ENCODE measurements at places on chromosomes 13 and 19.

- no peak for DNase-seq
These were observed 299.7 kb downstream of the LMO7 start for GRCh38 chr13:75935805-75936204.

GRCh38 chr13:57045826-57046546, 94.7 kb upstream of the PRR20A start:
- DNase-seq = no peak

GRCh38 chr19:35266520-35267352, 2.0 kb upstream of the USF2 start:
- DNase-seq = no peak

GRCh38 chr19:56324436-56324835, 9.8 kb upstream of the ZSCAN5A start:
- no peak for DNase-seq

DNA sequence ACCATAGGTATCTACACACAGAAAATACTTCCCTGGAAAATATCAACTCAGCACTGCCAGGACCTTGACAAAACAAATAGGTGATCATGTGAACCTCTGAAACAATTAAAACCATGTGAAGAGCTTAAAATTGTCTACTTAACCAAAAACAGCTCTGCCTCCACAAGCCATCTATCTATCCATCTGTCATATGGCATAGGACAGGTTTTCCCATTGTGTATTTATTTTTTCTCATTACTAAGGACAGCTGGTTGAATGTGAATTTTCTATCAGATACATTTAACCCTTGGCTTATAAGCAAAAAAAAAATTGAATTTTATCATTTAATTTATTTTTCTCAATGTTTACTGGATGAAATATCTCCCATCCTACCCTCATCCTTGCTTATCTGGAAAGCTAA, 279.5 kb downstream of the PCDH9 start:
- DNase-seq = no peak

GRCh38 chr13:59837101-59837500, 326.6 kb downstream of the DIAPH3 start:
- DNase-seq = no peak

DNA sequence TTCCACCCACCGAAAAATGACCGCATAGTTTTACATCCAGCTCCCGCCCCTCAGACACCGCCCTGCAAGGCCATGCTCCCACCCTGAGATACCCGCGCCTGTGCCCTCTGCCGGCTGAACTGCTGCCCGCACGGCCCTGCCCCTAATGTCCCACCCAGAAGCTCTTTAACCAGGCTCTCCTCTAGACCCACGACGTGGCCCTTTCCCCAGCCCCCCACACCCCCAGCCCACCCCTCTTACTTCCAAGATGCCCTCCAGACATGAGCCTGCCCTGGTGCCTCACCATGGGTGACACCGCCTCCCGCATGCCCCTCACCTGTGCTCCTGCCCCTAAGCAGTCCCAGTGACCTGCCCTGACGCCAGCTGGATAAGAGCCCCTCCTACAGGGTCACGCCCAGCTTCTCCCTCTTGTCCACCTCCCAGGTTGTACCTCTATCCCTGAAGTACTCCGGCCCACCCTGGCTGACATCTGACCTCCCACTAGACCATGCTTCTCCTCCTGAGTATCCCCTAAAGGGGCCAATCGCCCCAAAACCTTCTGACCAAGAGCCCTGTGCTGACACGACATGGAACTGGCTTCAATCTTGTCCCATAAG, 51.2 kb downstream of the COLGALT1 start:
- DNase-seq = no peak

DNA sequence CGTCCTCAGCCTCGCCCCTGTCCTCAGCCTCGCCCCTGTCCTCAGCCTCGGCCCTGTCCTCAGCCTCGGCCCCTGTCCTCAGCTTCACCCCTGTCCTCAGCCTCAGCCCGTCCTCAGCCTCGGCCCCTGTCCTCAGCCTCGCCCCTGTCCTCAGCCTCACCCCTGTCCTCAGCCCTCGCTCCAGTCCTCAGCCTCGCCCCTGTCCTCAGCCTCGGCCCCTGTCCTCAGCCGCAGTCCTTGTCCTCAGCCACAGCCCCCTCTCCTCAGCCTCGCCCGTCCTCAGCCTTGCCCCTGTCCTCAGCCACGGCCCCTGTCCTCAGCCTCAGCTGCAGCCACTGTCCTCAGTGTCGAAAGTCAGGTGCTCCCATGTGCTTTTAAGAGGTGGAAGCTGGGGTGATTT, 10.5 kb downstream of the C13orf46 start:
- DNase-seq = no peak
